ENCODE measurements at places on chromosomes 4 and X. TPM values are rescaled to one million over a fixed set of nuclear protein-coding genes. Genes with fewer than 3 reads are reported as not detected.

DNA sequence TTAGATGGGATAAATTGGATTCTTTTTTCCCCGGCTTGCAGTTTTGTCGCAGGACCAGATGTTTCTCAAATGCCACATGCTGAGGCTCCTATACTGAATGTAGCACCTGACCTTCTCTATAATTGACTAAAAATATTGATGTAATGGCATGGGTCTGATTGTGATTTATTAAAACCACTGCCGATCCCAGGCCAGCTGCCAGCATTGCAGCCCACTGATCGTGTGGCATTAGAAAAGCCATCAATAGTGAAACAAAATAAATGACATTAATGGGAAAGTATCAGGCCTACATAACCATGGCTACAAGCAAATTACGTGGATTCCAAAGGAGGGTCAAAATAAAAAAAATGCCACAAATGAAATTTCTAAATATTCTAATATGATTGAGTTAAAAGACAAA lies 98.7 kb downstream of the MAB21L2 start:
- no peak for DNase-seq

DNA sequence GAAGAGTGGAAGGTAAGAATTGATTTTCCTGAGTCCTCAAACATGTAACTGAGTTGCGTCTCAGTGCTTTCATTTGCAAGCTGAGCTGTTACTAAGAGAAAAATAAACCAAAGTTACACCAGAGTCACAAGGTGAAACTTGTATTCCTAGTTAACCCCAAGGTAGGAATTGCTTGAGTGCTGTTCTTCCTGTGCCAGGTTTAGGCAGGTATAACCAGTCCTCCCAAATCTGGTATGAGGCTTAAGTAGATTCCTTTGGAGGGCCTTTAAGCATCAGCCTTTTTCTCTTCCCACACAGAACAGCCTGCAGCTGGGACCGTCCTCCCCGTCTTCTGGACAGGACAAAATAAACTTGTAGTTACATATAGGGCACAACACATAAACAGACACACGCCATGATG lies 2.3 kb upstream of the BTC start:
- no peak for DNase-seq

- no peak for DNase-seq
Measured at GRCh38 chr4:108393890-108394472, 225.2 kb upstream of the LEF1 start.

DNA sequence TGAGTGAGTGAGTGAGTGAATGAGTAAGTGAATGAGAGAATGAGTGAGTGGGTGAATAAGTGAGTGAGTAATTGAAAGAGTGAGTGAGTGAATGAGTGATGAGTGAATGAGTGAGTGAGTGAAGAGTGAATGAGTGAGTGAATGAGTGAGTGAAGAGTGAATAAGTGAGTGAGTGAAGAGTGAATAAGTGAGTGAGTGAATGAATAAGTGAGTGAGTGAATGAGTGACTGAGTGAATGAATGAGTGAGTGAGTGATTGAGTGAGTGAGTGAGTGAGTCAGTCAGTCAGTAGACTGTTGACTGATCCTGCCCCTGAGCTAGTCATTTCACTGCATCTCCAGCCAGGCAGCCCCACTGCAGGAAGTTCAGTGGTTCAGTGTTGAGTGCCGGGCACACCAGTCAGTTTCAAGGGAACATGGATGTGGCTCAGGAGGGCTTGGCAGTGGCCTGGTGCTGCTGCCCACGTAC lies 228.4 kb upstream of the PSAPL1 start:
- DNase-seq, result no peak

DNA sequence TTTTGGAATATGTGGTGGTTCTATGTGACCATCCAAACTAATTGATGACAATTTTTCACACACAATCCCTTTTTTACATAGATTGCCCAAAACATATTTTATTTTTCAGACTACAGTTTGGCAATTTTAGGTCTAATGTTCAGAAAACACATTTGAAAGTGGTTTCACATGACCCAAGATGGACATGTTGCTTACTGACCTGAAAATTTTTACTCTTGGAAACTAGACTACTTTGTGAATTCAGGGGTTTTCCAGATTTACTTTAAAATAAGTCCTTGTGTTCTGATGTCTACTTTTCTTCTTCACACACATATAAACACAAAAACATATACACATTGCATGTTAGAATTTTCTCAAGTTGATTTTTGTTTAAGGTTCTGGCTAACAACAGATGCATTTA lies 79.5 kb downstream of the HMGB2 start:
- no peak for DNase-seq

GRCh38 chr4:105472871-105473323 lies 965 bp downstream of the PPA2 start:
- no peak for DNase-seq

DNA sequence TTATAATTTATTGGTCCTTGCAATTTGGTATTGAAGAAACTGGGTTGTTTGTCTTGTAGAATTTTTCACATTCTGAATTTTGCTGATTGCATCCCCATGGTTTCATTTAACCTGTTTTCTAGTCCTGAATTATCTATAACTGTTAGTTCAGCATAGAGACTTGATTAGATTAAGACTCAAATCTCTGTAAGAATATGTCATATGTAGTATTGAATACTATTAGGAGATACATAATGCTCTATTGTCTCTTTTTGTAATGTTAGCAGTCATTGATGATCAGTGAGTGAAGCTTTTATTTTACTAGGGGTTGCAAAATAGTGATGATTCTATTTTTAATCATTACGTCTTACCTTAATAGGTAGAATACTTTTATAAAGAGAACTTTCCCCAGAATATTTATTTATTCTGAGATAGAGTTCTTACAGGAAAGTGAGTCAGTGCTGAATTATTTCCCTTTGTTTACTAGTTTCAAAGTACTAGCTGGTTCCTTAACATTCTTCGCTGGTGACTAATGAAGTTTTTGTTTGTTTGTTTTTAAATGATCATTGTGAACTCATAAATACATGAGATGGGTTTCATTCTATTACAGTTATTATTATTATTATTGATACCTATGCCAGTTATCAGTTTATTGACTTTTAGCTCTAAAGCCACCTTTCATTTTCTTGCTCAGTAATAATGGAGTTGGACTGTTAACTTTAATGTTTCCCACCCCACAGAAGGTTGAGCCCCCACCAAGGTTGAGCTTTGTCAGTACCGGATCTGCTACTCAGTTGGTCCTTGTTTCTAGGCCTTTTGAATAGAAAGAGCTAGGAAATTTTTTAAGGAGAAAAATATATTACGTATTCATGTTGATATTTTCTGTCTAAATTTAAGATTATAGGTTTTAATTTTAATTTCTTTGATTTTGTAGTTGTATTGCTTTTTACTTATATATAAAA lies 102.3 kb downstream of the LARP1B start:
- no peak for DNase-seq

DNA sequence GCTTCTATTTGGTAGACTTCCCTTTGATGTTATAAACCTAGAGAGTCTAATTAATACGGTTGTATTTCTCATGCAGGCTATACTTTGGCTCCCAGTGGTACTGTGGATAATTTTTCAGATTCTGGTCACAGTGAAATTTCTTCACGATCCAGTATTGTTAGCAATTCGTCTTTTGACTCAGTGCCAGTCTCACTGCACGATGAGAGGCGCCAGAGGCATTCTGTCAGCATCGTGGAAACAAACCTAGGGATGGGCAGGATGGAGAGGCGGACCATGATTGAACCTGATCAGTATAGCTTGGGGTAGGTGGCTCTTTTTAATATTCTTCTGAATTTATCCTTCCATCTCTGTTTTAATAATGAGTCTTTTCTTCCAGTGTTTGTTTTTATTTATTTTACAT lies 249.7 kb downstream of the RAPGEF2 start:
- no peak for DNase-seq

GRCh38 chrX:54817220-54817820 lies 9.8 kb downstream of the MAGED2 start:
- no peak for DNase-seq

Gene MMRN1
- total RNA-seq, result 1.7 TPM

Gene NSUN7
- 0.11 TPM for total RNA-seq

Gene SOX3
- not detected for total RNA-seq

Gene PPBP
- total RNA-seq, result 0.44 TPM

Gene TEX13D
- total RNA-seq, result not detected

Gene NLGN3
- 0.32 TPM for total RNA-seq

Gene TBC1D25
- total RNA-seq, result 18.4 TPM

Gene GNRHR
- total RNA-seq, result not detected

Gene ANKRD17
- total RNA-seq, result 64.5 TPM

Data from psoas muscle (tissue), 8 donors.